ENCODE measurements at places on chromosomes 2 and 18. TPM values are rescaled to one million over a fixed set of nuclear protein-coding genes. Genes with fewer than 3 reads are reported as not detected.

- H3K36me3 ChIP-seq: peaks cover 2% of the 10 kb centered on the region
- no peak for DNase-seq
- no peak overlapping the region for H3K4me3 ChIP-seq
- H3K4me1 ChIP-seq: no peaks in the 10 kb centered on the region
- H3K27me3 ChIP-seq: peaks cover 52% of the 10 kb centered on the region
Observed at GRCh38 chr18:916562-916961, 11.9 kb downstream of the ADCYAP1 start.

DNA sequence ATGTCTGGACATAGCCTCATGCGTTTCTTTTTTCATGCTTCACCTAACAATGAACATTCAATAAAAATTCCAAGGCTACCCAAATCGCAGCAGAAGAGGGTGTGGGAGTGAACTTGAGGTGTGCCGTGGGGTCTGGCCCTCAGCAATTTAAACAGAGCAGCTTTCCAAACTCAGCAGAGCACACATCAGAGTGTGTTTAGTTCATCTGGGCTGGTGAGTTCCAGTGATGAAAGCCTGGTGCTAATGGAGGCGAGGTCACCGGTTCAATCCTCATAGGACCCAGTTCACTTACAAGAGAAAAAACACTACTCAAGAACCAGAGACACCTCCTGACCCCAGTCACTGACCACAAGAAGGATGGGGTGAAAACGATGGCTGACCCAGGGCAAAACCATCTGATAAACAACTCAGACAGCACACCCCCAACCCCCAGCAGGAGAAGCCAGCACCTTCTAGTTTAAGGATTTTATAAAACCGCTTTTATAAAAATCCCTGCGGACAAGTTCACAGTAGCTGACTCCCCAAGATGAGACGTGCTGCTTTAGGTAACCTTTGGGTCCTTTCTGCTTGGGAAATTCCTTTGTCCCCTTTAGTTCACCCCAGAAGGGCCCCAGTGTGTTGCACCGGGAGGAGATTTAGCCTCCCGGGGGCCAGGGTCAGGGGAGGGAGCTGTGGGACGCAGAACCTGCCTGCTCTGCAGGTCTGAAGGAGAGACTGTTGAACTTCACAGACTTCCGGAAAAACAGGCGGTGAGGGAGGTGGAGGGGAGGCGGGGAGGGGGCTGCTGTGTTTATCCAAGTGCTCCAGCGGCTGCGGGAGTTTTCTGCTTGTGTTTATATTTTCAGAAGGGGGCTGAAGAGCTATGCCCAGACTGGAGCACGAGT lies 152.7 kb upstream of the SOX11 start:
- no peak overlapping the region for H3K27ac ChIP-seq
- H3K27me3 ChIP-seq: no peaks in the 10 kb centered on the region
- no peak for DNase-seq
- no peaks in the 10 kb centered on the region for H3K4me1 ChIP-seq
- no peaks in the 10 kb centered on the region for H3K36me3 ChIP-seq

- no peak overlapping the region for H3K4me3 ChIP-seq
- H3K36me3 ChIP-seq: no peaks in the 10 kb centered on the region
- DNase-seq: no peak
- no peaks in the 10 kb centered on the region for H3K4me1 ChIP-seq
- no peak overlapping the region for H3K27ac ChIP-seq
Observed at GRCh38 chr2:119119999-119120756, 38.4 kb downstream of the C1QL2 start.

DNA sequence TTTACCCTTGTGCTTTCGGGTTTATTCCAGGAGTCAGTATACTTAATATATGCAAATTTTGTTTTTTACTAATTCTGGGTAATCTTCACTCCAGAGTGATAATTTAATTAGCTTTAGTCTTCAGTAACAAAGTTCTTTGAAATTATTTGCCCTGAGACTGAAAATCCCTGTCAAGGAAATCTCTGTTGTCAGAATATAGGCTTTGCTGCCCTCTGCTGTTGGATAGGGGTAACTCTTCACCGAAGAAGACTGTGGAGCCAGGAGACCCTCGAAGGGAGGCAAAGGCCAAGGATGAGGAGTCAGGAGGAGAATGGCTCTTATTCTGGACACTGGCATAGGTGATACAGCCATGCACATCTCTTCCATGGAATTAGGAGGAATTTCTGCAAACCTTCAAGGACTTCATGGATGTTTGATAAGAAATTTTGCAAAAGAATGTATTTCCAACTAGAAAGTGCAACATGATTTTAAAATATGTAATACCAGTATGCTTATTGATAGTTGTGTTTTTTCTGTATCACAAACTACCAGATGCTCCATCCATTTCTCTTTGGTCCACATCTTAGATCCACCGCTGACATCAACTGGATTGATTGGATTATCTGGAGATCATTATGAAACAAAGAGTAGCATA lies 182.3 kb downstream of the RDH14 start:
- DNase-seq: no peak
- H3K4me3 ChIP-seq: no peak overlapping the region

The TRPM8 gene
- not detected for total RNA-seq

GRCh38 chr2:46171411-46171953 lies 125.7 kb upstream of the EPAS1 start:
- no peaks in the 10 kb centered on the region for H3K4me1 ChIP-seq
- H3K27me3 ChIP-seq: no peaks in the 10 kb centered on the region
- no peak overlapping the region for H3K27ac ChIP-seq

DNA sequence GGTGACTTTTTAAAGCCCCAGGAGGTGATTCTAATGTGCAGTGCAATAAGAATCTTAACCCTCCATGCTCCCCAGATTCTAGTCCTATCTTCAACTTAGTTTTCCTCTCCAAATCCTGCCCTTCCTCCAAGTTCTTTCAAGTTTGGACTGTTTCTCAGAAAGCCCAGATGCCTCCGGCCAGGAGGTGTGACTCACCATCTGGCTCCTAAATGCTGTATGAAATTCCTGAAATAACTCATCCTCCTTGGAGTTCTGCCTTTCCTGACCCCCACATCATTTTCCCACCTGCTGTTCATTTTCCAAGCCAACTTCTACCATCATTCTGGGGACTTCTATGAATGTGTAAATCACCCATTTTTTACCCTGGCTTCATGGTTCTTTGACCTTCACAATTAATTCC lies 118.2 kb upstream of the NOL4 start:
- H3K27ac ChIP-seq: no peak overlapping the region
- H3K27me3 ChIP-seq: no peaks in the 10 kb centered on the region
- H3K36me3 ChIP-seq: no peaks in the 10 kb centered on the region
- no peak for DNase-seq

DNA sequence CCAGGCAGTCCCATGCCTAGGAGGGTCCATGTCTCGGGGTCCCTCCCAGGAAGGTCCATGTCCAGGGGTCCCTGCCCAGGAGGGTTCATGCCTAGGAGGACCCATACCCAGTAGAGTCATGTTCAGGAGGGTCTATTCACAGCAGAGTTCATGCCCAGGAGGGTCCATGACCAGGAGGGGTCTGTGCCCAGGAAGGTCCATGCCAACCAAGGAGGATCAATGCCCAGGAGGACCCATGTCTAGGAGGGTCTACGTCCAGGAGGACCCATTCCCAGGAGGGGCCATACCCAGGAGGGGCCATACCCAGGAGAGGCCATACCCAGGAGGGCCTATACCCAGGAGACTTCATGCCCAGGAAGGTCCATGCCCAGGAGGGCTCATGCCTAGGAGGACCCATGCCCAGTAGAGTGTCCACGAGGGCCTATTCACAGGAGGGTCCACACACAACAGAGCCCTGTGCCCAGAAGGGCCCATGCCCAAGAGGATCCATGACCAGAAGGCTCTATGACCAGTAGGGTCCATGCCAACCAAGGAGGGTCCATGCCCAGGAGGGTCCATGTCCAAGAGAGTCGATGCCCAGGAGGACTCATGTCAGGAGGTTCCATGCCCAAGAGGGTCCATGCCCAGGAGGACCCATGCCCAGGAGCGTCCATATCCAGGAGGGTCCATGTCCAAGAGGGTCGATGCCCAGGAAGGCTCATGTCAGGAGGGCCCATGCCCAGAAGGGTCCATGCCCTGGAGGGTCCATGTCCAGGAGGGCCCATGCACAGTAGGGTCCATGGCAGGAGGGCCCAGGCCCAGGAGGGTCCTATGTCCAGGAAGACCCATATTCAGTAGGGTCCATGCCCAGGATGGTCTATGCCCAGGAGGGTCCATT lies 10.1 kb downstream of the GPR35 start:
- no peaks in the 10 kb centered on the region for H3K4me1 ChIP-seq
- H3K36me3 ChIP-seq: no peaks in the 10 kb centered on the region
- H3K27ac ChIP-seq: no peak overlapping the region
- no peaks in the 10 kb centered on the region for H3K27me3 ChIP-seq
- no peak for DNase-seq

The ZC3H6 gene
- 17.7 TPM for total RNA-seq

DNA sequence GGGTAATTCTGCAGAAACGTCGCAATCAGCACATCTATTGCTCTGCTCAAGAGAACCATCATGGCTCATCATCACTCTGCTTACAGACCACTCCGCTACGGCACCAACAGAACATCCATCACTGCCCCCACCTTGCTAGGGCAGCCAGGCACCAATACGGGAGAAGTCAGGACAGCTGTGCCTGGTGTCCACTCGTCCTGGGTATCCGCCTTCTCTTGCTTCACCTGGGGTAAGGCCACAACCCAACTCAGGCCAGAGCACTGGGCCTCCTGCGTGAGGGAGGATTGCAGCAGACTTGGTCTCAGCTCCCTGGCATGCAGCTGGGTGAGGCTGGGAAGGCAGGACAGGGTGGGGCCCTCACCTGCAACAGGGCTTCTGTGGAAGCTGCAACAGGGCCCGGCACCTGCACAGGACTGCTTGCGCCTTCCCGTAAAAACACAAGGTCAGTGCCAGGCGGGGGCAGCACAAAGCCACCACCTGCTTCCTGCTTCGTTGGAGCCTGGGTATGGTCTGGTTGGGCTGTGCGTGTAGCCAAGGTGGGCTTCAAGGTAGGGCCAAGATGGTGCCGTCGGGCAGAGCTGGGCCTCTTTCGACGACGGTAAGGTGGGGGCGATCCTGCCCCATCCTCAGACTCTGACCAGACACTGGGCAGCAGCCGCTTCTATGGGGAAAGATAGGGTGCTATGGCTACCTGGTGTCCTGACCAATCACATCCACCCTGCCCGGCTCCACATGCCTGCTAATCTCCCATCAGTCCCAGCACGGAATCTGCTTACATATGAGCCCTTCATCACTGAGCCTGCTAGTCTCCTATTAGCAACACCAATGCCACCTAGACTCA lies 7.1 kb upstream of the CFAP53 start:
- DNase-seq: no peak
- peaks cover 19% of the 10 kb centered on the region for H3K36me3 ChIP-seq
- H3K27me3 ChIP-seq: no peaks in the 10 kb centered on the region
- no peak overlapping the region for H3K27ac ChIP-seq
- no peak overlapping the region for H3K4me3 ChIP-seq
